ENCODE measurements at places on chromosomes 1 and 21.
A peak's percentile ranks its signal among the peaks of the same experiment; 100 is the strongest.

DNA sequence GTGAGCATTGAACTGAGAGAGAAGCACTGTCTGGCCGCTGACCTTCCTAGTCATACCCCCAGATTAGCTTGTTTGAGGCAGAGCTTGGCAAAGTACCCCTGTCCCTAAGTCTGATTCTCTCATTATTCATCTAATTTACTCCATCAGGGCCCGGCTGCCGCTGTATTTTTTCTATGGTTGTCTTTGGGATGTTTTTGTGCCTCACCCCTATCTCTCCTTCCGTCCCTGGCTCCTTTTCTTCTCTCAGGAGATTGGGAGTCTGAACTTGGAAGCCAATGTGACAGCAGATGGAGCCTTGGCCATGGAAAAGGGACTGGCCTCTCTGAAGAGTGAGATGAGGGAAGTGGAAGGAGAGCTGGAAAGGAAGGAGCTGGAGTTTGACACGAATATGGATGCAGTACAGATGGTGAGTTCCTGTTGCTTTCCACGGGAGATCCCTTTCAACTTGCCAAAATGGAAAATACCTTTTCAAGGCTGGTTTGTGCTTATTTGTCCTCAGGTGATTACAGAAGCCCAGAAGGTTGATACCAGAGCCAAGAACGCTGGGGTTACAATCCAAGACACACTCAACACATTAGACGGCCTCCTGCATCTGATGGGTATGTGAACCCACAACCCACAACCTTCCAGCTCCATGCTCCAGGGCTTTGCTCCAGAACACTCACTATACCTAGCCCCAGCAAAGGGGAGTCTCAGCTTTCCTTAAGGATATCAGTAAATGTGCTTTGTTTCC is 53.9 kb downstream of the LAMC2 start:
- no peak for DNase-seq

DNA sequence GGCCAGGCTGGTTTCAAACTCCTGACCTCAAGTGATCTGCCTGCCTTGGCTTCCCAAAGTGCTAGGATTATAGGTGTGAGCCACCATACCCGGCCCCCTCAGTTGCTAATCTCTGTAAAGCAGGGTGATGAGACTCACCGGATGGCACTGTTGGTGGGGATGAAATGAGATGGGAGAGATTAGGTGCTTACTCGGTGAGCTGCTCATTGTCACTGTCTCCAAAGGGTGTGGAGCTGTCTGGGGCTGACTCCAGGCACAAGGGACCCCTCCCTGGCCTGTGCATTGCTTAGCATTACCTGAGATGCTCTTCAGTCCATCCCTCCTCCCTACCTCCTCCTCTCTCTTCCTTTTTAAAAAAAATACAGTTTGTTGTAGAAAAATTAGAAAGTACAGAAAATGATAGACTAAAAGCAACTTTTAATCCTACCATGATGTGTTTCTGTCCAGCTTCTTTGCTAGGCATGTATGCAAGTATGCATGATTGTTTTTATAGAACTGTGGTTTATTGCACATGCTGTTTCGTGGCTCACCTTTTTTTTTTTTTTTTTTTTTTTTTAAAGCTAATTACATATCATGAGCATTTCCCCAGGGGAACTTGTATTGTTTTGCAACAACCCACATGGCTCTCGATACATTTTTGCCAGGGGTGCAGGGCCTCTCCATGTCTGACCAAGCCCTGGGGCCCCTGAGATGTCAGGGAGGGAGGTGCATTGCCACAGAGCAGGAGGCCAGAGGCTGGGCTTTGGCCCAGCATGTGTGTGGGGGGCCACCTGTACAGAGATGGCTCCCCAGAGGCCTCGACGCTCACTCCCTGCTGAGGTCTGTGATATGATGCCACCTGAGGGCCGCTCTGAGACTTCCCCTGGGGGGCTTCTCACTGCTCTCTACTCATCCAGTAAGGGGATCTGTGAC is 55.4 kb downstream of the ARHGEF10L start:
- no peak for DNase-seq

DNA sequence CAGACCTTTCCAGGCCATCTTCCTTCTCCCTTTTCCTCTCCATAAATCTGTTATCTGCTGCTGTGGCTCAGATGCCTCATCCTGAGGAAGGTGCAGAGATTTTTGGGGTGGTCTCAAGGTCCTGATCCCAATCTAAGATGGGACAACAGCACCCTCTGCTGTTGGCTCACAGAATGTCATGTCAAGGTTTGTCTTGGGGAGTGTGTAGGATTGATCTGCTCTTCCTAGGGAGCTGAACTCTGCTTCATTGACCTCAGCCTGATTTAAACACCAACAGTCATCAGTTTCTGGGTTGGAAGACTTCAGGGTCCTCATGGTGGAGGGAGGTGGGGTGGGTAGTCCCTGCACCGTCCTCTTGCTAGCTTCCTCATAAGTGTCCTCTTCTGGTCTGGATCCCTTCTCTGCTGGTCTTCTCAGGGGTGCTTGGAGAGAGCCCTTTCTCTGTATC is 62.8 kb upstream of the LAX1 start:
- peak; percentile 76 for DNase-seq

GRCh38 chr21:46603228-46603627 is 1.7 kb downstream of the S100B start:
- DNase-seq: no peak

GRCh38 chr1:96445302-96445701 is 276.3 kb upstream of the PTBP2 start:
- DNase-seq: no peak

DNA sequence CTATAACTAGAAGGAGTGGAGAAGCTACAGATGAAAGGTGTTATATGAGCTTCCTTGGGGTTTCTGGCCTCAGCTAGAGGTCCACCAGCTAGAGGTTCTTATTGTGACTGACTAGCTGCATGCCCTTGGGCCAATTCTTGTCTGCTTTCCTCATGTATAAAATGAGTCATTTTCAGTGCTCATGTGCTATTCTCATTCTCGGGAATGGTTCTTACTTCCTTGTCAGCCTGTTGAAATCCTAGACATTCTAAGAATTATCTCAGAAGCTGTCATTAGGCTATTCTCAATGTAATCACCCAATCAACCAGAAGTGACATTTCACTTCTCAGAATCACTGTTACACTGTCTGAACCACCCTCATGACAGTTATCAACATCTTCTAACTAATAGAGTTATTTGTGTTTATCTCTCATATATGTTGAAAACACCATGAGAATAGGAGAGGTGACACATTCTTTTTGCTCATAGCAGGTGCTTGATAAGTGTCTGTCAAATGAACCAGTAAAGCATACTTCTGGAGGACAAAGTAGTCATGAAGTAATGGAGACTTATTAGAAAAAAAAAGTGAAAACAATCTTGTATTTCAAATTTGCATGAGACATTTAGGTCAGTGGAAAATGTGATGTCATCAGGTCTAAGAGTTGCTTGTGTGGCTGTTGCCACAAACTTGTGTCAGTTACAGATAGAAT is 122.8 kb upstream of the IVNS1ABP start:
- peak; percentile 55 for DNase-seq

DNA sequence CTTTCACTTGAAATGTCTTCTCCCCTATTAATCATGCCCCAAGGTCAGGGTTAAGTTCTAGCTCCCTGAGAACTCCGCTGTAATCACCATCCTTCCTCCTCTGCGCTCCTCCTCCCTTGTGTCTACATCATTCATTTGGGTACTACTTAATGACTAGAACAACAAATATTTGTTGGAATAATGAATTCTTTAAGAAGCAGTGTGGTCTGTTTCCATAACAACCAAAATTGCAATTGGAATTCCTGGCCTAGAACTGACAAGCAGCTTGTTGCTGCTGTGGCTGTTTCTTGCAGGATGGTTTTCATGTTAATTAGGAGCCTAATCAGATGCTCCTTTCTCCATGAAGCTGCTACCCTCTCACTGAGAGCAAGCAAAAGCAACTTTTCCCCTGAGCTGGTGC is 192.5 kb downstream of the ZZZ3 start:
- no peak for DNase-seq

GRCh38 chr1:231594123-231594522 is 32.5 kb upstream of the DISC1 start:
- DNase-seq: no peak

- no peak for DNase-seq
Measured at GRCh38 chr1:186738926-186739325, 58.7 kb upstream of the PTGS2 start.

DNA sequence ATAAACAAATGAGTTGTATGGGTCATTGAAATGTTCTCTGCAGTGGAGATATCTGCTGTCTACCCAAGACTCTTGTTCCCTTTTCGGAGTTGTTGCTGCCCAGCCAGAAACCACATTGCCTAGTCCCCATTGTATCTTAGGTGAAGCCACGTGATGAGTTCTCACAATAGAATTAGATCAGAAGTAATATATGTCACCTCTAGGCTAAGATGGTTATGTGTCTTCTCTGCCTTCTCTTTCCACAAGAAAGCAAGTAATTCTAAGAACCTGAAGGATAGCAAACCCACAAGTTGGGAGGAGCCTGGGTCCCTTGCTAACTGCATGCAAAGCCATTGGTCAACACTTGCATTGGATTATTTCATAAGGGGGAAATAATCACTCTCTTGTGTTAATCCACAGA is 76.6 kb downstream of the ADCY10 start:
- DNase-seq: no peak

DNA sequence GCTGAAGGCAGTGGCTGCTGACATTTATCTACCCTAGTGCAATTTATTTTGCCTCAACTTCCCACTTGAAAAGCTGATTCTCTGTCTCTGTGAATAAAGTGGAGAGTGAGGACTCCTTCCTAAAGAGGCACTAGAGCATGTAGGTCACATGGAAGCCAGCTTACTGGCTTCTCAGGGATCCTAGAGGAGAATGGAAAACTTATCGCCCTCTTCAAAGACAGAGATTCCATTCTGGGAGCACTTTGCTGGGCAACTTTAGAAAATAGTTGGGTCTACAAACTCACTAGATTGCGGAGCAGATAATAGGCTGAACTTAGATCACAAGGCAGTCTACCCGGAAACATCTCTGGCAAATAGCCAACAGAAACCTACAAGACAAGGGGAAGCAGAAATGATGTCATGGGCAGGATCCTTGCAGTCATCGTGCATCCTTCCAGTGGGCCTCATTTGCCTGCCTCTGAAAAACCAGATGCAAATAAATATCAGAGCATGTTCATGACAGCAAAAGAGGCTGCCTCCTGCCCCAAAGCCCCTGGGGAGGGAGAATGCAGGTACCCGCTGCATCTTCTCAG is 104.8 kb upstream of the BARHL2 start:
- no peak for DNase-seq

- DNase-seq: no peak
Measured at GRCh38 chr1:160177667-160178066, 12.7 kb upstream of the CASQ1 start.

DNA sequence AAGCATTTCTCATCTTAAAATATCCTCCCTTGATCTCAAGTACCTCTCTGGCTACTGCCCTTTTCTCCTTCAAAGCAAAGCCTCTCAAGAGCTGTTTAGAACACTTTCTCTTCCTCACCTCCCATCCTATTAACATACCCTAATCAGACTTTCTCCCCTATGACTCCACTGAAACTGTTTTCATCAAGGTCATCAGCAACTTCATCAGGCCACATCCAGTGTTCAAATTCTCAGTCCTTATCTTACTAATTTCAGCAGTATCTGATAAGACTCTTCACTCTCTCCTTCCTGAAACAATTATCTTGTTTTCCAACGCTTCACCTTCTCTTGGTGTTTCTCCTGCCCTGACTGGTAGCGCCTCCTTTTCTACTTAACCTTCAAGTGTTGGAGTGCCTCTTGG is 1.5 kb upstream of the RAP1A start:
- no peak for DNase-seq

DNA sequence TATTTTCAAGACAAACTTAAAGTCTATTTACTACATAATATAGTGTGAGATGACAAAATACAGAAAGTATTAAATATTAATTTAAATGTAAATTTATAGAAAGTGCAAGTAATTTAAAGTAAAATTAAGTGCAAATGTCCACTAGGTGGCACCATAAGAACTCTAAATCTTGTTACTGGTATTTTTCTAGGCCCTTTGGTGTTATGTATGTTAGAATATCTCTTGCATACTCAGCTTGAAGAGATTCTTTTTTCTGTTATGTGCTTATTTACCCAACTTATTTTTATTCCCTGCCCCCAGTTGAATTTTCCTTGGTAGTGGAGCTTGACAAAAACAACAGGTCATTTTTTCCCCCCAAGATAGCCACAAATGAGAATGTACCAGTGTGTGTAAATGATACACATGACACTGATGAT is 71.5 kb downstream of the RPS6KC1 start:
- DNase-seq: no peak

Data from adrenal gland (tissue), 19 donors.